Dermis microvascular lymphatic vessel endothelial cell (primary cell): ENCODE measurements at places on chromosomes 3 and 15. TPM values are rescaled to one million over a fixed set of nuclear protein-coding genes. Genes with fewer than 3 reads are reported as not detected.

SERINC4 gene
- not detected in 2 replicates for total RNA-seq

- no peak for DNase-seq
Measured at GRCh38 chr3:59663076-59663850, 613.4 kb upstream of the CFAP20DC start.

DNA sequence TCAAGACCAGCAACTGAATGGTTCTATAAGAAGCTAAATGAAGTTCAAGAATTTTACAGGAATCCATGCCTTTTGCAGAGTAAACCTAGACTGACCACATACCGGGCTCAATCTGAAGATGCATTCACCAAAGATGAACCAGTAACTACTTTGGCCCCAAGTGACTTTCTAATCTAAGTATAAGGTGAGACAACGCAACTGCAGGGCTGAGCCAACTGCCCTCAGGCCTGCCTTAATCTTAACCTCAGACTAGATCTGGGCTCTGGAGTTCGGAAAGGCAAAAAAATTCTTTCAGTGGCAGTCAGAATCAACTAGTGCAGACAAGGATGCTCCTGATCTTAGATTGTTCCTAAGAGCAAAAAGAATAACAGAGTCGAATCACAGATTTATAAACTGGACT, 48.3 kb downstream of the EXD1 start:
- DNase-seq: no peak

GRCh38 chr3:32245200-32245599, 6.7 kb downstream of the CMTM8 start:
- peak; percentile 40 for DNase-seq

GRCh38 chr15:36845270-36845669, 255.1 kb downstream of the MEIS2 start:
- no peak for DNase-seq

DNA sequence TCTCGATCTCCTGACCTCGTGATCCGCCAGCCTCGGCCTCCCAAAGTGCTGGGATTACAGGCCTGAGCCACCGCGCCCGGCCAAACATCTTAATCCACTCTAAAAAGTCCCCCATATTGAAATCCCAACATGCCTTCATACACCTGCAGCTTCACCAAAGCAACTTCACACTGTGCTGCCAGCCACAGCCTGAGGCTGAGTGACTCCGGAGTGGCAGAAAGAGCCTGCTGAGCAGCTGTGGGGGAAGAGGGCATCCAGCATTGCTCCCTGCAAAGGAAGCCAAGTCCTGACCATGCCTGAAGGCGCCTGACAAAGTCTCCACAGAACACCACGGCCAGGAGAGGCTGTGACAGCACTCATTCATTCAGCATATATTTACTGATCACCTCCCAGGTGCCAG, 21.6 kb upstream of the VGLL4 start:
- DNase-seq: no peak

DNA sequence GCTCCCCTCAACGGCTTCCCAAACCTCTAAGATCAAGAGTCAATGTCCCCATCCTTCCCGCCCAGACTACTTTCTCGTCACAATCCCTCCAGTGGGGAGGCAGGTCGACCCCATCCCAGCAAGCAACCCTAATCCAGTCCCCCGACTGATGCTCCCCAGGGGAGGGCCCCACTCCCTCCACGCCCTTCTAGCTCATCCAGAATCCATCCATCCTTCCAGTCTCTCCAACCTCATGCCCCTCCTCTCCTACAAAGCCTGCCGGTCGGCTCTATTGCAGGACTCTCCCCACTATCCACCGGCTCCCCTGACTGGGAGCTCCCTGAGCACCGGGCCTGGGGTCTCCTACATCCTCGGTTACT, 1.3 kb downstream of the ADAMTS7 start:
- no peak for DNase-seq

DNA sequence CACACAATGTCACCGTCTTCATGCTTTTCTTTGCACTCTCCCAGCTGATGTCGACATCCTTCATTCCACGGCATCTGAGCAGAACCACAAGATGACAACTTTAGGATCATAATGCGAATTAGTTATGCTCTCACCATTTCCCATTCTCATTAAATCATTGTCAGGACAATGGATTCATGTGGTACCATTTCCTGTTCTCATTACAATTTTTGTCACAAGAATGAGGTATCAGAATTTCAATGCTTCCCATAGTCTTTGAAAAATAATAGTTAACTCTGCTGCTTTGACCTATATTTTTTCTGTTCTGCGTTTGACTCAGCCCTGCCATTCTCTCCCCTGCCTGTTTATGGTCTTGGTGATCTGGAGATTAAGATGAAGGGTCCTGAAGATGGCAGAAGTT, 175.7 kb upstream of the MDFIC2 start:
- DNase-seq: no peak

DNA sequence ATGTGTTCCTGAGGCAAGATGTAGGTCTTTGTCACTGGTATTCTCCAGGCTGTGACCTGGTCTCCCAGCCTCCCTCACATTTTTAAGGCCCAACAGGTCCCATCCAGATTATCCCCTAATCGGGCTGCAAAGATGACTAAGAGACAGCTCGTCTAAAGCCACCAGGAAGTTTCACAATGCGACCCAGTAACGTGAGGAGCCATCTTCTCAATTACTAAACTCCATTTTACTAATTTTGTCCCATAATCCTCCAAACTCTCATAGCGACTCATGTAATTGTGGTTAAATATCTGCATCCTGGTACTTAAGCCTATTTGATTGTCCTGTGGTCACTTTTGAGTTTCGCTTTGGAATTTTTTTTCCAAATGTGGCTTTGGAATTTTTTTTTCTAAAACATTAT, 8.7 kb upstream of the PLA2G4F start:
- no peak for DNase-seq

- DNase-seq: no peak
Measured at GRCh38 chr15:56038015-56038414, 44.6 kb upstream of the NEDD4 start.

DNA sequence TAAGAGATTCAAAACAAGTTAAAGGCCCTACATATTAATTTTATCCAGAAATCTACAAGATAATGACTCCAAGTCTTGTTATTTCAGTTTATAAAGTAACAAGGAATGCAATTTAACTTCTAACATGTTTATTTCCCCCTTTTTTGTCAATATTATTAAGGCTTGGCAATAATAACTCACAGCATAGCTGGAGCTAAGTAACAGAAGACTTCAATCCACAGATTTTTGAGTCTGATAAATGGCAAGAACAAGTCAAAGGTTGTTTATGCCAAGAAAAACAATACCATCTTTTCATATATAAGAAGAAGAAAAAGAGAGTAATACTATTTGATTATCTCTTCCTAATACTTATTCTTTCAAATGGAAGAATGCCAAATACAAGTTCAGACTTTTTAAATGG, 631.0 kb upstream of the CCDC54 start:
- DNase-seq: no peak

FGF12 gene
- total RNA-seq: 1.0 and 1.7 TPM in 2 replicates

SAMD7 gene
- not detected in 2 replicates for total RNA-seq

DNA sequence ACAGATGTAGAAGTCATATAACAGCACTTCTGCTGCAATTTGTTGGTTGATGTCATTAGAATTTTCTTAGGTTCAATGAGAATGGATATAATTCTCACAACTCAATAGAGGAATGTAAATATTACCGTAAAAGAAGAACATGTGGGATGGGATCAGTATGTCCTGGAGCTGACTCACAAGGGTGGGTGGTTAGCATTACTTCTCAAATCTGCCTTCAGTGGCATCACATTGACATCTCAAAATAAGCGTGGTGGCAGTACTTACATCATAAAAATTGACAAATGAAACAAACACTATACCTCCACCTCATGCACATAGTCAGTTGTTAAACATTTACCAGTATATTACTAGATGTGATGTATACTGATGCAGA, 1068.0 kb upstream of the CADM2 start:
- DNase-seq: no peak

- no peak for DNase-seq
Measured at GRCh38 chr15:68594533-68595259, 15.9 kb downstream of the CORO2B start.

- DNase-seq: no peak
Measured at GRCh38 chr15:82595766-82596165, 51.4 kb downstream of the CPEB1 start.

DNA sequence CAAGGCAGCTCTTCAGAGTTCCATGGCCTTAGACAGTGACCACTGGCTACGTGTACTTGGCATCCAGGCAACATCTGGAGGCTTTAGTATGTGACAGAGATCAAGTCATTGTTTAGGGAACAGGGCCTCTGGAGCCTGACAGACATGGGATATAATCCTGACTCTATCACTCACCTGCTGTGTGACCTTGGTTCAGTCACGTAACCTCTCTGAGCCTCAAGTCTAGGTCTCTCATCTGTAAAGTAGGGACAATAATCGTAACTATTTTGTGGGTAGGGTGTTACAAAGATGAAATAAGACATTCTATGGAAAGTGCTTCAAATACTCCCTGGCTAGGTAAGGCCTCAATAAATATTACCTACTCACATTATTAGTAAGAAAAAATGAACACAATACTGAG, 114.2 kb downstream of the SMAD6 start:
- no peak for DNase-seq

DNA sequence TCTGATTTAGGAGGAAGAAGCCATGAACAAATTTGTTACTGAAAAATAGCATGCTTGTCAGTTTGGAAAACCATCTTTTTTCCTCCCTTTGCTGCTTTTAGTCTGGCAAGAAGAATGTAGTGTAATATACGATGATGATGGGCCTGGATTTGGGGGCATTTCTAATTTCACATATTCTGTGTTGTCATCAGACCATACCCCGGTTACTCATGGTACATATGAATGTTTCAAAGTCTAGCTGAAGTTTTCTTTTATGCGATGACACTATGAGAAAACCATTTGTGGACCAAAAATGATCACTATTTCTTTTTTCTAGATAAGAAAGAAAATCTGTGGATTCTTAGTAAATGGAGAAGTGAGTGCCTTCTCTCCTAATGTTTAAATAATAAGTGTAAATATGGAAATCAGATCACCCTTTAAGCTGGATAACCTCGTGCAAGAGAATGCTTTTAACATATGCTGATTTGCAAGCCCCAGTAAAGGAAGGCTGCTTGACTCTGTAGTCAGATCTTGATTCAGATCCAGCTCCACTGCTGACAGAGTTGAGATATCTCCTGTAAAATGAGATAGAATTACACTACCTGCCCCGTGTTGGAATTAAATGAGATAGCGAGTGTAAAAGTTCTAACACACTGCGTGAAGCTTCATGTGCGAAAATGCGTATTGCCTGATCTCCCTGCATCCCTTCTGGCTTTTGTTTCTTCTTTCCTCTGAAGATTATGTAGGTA, 3.0 kb downstream of the MEF2A start:
- no peak for DNase-seq

DNA sequence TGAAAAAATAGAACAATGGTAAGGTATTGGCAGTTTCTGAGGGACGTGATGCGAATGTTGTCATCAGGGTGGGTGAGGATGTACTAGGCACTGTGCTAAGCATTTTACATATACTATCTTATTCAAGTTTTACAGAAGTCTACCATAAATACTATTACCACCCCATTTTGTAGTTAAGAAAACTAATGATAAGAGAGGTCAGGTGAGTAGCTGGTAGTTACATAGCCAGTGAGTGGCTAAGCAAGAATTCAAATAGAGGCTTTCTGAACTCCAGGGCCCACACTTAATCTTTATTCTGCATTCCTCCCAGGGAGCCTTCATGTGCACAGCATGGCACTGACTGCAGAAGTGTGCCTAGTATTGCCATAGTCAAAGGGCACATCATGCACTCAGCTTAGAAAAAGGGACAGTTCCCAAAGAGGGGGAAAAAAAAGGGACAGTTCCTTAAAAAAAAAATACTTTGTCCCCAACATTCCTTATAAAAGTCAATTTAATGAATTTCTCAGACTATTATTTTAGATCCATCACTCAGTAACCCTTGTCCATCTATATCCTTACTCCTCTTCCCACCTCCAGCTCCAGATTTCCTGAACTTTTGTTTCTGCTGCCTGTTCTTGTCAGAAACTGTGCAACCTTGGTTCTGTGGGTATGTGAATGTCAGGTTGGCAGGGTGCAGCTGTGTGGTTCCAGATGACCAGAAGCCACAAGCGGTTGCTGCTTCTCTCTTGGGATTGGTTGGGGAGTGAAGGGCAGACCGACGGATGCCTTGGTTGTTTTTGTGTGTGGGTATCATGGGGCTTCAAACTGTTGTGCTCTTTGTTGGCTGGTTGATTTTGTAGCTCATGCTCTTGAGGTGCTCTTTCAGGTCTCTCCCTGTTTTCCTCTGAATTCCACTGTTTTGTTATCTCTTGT, 8.3 kb downstream of the MAPKBP1 start:
- DNase-seq: no peak
